Activated CD8-positive, alpha-beta memory T cell treated with anti-CD3 and anti-CD28 coated beads, Interleukin-2, amount 10 ng/mL, durations not matched to agents 7 days and 5 days (primary cell): ENCODE measurements at places on chromosomes 6 and 20. TPM values are rescaled to one million over a fixed set of nuclear protein-coding genes. Genes with fewer than 3 reads are reported as not detected.

The R3HDML gene
- not detected for total RNA-seq

The BHLHE23 gene
- total RNA-seq, result not detected

The UBE3D gene
- total RNA-seq, result 4.6 TPM

The DSN1 gene
- 36.0 TPM for total RNA-seq

The AIF1 gene
- 63.4 TPM for total RNA-seq

The LY6G6D gene
- total RNA-seq, result not detected

The SCP2D1 gene
- not detected for total RNA-seq

The HLA-DOA gene
- total RNA-seq, result 16.7 TPM

The BMP6 gene
- total RNA-seq, result not detected

The NRN1 gene
- 1.7 TPM for total RNA-seq

The FAM217A gene
- total RNA-seq, result not detected

The CPNE5 gene
- 0.94 TPM for total RNA-seq

The KCNK16 gene
- not detected for total RNA-seq

The C20orf144 gene
- 0.53 TPM for total RNA-seq

The MDC1 gene
- total RNA-seq, result 83.9 TPM

The RIPOR3 gene
- not detected for total RNA-seq

The SNX3 gene
- total RNA-seq, result 67.9 TPM

The ZNF165 gene
- 0.70 TPM for total RNA-seq

The RIPPLY2 gene
- not detected for total RNA-seq

The ID4 gene
- not detected for total RNA-seq

The TRAPPC3L gene
- total RNA-seq, result not detected

The CCDC170 gene
- total RNA-seq, result not detected

The RREB1 gene
- 24.6 TPM for total RNA-seq
